ENCODE measurements at places on chromosomes 6 and 20. TPM values are rescaled to one million over a fixed set of nuclear protein-coding genes. Genes with fewer than 3 reads are reported as not detected.
A peak's percentile ranks its signal among the peaks of the same experiment; 100 is the strongest.

- DNase-seq, result no peak
- H3K27ac ChIP-seq, result no peak overlapping the region
- H3K4me3 ChIP-seq, result no peak overlapping the region
- H3K36me3 ChIP-seq, result no peaks in the 10 kb centered on the region
These were observed 134.1 kb upstream of the PREP start for GRCh38 chr6:105536961-105537360.

- no peaks in the 10 kb centered on the region for H3K36me3 ChIP-seq
- H3K4me1 ChIP-seq, result no peaks in the 10 kb centered on the region
- H3K27me3 ChIP-seq, result no peaks in the 10 kb centered on the region
- no peak for DNase-seq
- no peak overlapping the region for H3K27ac ChIP-seq
These were observed 308.9 kb downstream of the ZNF217 start for GRCh38 chr20:53284696-53285095.

RNF39 gene
- not detected for total RNA-seq

- no peaks in the 10 kb centered on the region for H3K4me1 ChIP-seq
- H3K27me3 ChIP-seq, result no peaks in the 10 kb centered on the region
- H3K36me3 ChIP-seq, result no peaks in the 10 kb centered on the region
- H3K27ac ChIP-seq, result no peak overlapping the region
These were observed 5.7 kb upstream of the PHF10 start for GRCh38 chr6:169729961-169730360.

DNA sequence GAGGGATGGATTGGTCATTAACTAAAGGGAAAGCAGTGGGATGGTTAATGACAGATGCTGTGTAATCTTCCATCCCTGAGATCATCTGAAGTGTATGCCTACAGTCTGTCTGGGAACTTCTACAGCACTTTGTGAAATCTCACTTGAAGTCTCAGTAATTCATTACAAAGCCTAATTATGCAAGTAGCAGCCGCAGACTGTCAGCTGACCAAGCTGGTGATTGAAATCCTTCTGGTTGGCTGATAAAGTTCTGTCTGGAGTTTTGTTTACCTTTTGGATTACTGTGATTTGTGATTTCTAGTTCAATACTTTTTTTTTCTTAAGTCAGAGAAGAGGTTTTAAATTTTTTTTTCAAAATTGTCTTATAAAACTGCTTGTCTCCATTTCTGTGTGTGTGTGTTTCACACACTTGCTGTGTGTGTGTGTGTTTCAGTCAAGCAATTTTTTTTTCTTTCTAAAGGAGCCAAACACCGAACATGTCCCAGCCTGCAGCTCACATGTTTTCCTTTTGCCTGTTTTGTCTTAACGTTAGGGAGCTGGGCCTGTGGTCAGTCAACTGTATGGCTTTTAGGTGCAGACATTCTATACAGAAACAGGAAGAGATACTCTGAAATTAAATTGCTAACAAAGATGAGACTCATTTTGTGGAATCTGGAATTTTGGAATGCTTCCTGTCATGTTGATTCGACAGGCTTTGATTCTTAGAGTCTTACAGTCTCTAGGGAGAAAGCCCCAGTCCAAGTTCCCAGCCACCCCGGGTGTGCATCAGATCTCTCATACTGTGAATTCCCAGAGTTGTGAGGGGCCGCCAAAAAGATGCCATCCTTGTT, 28.5 kb upstream of the ADGRF4 start:
- no peaks in the 10 kb centered on the region for H3K36me3 ChIP-seq
- DNase-seq, result no peak
- H3K27ac ChIP-seq, result no peak overlapping the region
- H3K4me1 ChIP-seq, result no peaks in the 10 kb centered on the region
- no peak overlapping the region for H3K4me3 ChIP-seq
- H3K27me3 ChIP-seq, result no peaks in the 10 kb centered on the region

GRCh38 chr6:11033825-11034224, 10.3 kb downstream of the ELOVL2 start:
- H3K4me3 ChIP-seq, result no peak overlapping the region
- H3K27ac ChIP-seq, result no peak overlapping the region
- H3K36me3 ChIP-seq, result no peaks in the 10 kb centered on the region
- DNase-seq, result no peak

GRCh38 chr6:34049395-34050342, 96.2 kb downstream of the GRM4 start:
- no peaks in the 10 kb centered on the region for H3K36me3 ChIP-seq
- H3K4me1 ChIP-seq, result no peaks in the 10 kb centered on the region
- no peak for DNase-seq
- no peak overlapping the region for H3K4me3 ChIP-seq

DNA sequence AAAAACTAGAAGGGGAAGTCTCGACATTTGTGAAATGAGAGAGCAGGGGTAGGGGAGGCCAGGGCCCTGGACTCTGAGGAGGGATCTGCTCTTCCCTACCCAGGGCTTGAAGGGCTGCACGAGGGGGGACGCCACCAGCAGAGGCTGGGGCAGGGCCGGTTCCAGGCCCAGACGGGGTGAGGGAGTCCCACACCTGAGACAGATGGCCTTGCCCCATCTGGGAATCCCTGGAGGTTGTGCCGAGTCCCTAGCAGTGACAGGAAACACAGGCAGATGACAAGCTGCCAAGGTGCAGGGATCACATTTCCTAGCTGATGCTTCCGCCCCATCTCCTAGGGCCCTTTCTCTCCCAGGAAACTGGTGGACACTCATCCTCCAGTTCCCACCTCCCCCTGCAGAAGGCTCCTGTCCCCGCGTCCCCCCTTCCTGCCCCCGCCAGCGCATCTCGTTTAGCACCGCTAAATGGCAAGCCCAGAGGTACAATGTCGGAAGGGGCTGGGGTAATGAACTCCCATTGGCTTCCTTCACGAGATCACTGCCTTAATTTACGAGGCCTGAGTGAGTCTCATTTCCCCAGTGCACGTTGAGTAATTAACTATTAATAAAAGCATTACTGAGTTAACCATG, 35.2 kb upstream of the CDH22 start:
- no peak for DNase-seq
- no peak overlapping the region for H3K4me3 ChIP-seq
- H3K27me3 ChIP-seq, result peaks cover 9% of the 10 kb centered on the region
- peaks cover 10% of the 10 kb centered on the region for H3K4me1 ChIP-seq

DNA sequence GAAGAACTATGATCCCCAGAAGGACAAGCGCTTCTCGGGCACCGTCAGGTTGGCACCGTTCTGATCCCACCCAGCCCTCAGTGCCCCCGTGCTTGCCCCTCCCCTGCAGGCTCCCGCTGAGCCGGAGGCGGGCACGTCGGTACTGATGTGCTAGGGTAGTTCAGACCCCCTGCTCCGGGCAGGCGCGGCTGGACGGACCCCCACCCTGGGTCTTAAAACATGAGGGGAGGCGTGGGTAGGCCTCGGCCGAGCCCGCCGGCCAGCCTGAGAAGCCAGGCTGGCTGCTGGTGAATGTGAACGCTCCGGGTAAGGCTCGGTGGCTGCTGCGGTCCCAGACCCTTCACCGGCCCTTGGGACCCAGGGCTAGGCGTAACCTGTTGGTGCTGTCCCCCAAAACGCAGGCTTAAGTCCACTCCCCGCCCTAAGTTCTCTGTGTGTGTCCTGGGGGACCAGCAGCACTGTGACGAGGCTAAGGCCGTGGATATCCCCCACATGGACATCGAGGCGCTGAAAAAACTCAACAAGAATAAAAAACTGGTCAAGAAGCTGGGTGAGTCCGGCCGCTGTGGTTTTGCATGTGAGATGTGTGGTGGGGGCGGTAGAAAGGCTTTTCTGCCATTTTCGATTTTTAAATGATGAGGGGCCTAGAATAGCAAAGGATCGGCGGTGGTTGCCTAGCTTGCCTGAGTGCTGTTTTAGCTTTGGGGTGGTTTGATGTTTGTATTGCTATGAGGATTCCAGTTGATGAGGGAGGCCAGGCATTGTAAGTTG, 964 bp downstream of the RPL10A start:
- no peak for DNase-seq
- H3K4me3 ChIP-seq, result peak overlapping the region; percentile 53
- peak overlapping the region; percentile 77 for H3K27ac ChIP-seq

- no peak overlapping the region for H3K4me3 ChIP-seq
- H3K4me1 ChIP-seq, result no peaks in the 10 kb centered on the region
- no peak overlapping the region for H3K27ac ChIP-seq
- H3K36me3 ChIP-seq, result no peaks in the 10 kb centered on the region
- peak; percentile 7 for DNase-seq
- H3K27me3 ChIP-seq, result peaks cover 4% of the 10 kb centered on the region
These were observed 177.9 kb upstream of the ZNF184 start for GRCh38 chr6:27650620-27651370.

HRH3 gene
- not detected for total RNA-seq

DNA sequence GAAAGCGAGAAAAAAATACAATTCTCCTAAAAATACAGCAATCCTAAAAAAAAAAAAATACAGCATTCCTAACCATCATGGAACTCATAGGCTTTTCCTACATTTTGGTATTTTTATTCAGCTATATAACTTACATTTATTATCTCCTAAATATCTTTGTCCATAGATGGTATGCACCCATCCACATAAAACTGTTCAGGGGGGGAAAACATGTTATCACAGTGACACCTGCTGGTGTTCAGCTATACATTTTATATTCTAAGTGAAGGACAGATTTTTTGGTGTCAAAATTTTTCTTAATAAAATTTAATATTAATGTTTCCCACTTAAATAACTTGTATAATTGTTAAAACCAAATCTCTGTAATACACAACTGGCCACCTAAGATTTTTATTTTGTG, 58.0 kb downstream of the BLOC1S5 start:
- no peak for DNase-seq
- no peaks in the 10 kb centered on the region for H3K27me3 ChIP-seq
- H3K27ac ChIP-seq, result no peak overlapping the region
- no peak overlapping the region for H3K4me3 ChIP-seq
- H3K36me3 ChIP-seq, result no peaks in the 10 kb centered on the region

SLCO4A1 gene
- 5.3 TPM for total RNA-seq

- peak overlapping the region; percentile 66 for H3K27ac ChIP-seq
- no peaks in the 10 kb centered on the region for H3K36me3 ChIP-seq
- DNase-seq, result peak; percentile 69
These were observed 54.6 kb downstream of the LYRM4 start for GRCh38 chr6:5205877-5206850.
